NCI-H2029 treated with DMSO at 0.1 percent for 48 hours (cell line): ENCODE measurements at places on chromosomes 2 and 18.

DNA sequence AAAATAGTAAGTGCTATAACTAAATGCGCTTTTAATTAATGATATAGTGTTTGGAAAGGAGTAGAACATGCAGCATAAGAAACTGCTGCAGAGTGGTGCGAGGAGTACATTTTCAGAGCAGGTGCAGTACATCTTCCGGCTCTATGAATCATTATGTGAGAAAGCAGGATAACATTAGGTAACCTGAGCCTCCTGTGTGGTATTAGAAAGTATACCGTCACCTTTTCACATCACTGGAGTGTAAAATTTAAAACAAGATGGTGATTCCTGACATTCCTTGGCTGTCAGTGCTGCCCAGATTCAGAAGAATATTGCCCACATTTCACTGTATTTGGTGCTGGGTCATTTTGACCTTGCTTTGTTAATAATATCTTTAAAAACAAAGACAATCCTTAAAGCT, 7.8 kb upstream of the DYNC2LI1 start:
- no peak for DNase-seq

DNA sequence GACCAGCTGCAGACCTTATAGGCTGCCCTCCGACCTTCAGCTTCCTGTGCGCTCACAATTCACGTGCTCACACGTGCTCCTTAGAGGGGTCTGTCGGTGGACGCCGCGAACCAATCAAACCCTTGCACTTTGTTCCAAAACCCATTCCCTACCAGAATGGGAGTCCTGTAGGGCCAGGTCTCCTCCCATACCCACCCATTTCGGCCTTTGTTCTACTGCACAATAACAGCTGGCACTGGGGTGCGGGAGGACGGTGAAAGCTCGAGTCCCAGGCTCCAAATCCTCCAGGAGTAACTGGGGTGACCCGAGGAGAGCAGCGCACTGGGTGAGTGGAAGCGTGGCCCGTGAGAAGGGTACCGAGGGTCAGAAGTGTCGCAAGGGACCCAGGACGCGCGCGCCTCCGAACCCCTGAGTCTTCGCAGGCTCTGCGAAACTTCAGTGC, 13.0 kb downstream of the SIX3 start:
- no peak for DNase-seq

DNA sequence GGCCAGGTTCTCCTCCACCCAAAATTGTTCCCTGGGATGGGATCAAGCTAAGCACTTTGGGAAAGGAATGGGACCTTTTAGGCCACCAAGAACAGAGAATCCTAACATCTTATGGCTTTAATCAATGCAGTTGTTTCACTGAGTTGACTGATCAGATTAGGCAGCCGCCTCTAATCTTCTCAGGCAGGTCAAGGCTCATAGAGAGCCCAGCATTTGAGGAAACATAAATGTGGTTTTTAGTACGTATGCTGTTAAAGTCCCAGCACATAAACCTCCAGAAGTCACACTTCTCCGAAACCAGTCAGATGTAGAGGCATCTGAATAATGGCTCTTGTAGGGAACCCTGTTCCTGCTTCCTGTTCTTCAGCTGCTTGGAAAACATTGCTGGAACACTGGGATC, 99.5 kb upstream of the RMDN2 start:
- DNase-seq: no peak

- DNase-seq: no peak
These were observed 458.3 kb upstream of the CELF4 start for GRCh38 chr18:38023871-38024270.

DNA sequence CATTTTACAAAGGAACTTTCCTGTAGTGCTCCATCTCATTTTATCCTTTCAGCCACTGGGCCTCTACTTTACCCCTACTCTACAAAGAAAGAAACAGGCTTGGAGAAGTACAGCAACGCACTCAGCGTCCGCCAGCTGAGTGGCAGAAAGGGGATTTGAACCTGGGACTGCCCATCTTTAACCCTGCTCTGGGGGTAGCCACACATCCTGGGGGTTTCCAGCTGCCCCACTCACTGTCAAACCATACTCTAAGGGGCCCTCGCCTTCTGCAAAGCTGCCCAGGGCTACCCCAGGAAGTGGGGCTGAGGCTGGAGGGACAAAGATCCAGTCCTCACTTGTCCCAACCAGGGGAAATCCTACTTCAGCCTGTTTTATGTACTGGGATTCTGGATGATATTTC, 17.9 kb downstream of the HS1BP3 start:
- no peak for DNase-seq

- peak; percentile 33 for DNase-seq
These were observed 69.5 kb downstream of the ANTXR1 start for GRCh38 chr2:69082430-69082997.

- no peak for DNase-seq
These were observed 37.6 kb downstream of the SFXN5 start for GRCh38 chr2:73033766-73034381.

DNA sequence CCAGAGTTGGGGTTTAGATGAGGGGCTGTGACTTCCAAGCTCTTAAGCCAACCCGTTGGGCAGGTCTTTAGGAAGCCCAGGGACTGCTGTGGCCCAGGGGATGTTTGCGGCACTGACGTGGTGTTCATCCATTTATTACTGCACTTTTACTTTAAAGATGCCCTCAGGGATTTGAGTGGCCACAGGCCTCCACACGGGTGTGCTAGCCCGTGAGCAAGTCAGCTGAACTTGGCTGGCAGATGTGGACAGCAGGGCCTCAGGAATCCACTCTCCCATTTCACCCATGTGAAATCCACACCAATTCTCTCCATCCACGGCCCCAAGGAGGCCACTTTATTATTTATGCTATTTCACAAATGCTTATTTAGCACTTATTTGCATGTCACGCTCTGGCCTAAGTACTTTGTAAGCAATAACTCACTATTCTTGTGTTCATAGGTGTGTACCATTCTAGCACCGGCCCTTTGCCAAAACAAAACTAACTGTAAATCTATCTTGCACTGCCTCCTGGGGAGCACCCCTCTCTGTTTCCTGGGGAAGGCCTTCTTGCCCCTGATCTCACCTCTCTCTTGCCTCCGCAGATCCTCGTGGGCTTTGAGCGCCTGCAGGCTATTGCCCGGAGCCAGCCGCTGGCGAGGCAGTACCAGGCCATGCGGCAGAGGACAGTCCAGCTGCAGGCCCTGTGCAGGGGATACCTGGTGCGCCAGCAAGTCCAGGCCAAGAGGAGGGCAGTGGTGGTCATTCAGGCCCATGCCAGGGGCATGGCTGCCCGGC, 39.1 kb upstream of the GPR17 start:
- no peak for DNase-seq

DNA sequence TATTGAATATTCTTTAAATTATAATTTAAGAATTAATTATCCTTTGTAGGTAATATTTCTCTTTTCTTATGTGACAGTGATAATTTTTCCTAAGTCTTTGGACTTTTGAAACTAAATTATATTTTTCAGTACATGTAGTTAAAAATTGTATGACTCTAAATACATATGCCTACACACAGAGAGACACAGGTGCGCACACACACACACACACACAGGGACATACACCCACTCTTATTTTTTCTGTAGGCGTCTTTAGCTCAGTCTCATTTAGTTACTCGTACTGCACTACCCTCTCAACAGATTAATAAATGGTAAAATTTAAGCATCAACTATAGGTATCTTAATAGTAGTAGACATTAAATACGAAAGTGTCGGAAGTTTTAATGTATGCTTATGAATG, 56.1 kb downstream of the ZNF236 start:
- no peak for DNase-seq

DNA sequence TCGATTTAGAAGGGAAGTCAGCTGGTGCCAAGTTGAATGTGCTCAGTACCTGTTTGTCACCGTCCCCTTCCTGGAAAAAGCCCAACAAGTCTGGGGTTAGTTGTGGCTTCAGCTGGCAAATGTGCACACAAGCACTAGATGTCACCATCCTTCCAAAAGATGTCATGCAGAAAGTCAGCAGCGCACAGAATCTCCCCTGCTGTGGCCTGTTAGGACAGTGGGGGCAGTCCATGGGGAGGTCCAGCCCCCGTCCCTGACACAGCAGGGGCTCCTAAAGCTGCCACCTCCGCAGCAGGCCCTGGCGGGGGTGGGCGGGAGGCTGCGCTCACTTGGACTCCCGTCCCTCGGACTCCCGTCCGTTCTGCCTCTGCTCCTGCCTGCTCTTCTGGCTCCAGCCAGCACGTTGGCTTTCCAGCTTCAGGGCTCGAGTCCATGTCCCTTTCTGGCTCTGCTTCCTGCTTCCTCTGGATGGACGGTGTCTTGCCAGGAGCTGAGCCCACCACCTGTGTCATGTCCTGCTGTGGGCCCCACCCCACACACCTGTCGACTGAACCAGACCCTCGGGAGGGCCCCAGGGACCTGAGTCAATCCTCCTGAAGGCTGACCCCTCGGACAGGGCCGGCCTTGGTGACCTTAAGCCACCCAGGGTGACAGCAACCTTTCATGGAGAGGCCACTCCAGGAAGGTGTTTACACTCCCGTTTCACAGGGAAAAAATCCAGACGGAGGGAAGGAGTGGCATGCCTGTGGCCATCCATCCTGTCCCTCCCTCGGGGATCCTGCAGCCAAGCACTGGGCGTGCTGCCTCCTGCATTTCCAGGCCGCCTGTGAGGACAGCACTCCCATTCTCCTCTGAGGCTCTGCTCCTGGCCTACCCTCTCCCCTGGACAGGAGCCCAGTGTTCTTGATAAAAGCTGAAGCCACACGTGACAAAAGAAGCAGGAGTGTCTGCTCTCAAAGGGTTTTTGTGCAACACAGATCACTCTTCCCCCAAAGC, 8.5 kb downstream of the RAB17 start:
- peak; percentile 86 for DNase-seq

DNA sequence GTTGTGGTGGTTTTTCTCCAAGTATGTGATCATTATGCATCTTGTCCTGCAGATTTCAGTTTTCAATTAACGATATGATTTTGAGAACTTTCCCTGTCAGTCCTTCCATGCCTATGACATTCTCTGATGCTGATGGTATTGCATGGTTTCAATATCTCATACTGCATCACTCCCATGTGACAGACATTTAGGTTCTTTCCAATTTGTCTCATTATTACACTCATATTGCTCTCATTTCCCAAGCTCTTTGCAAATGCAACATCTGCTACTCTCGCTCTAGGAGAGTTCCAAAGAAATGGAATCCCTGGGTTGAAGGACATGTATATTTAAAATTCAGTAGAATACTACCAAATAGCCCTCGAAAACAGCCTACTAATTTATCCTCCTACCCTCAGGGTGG, 125.5 kb downstream of the MARCHF4 start:
- DNase-seq: no peak

- peak; percentile 53 for DNase-seq
These were observed 81.7 kb upstream of the REV1 start for GRCh38 chr2:99571533-99571932.

DNA sequence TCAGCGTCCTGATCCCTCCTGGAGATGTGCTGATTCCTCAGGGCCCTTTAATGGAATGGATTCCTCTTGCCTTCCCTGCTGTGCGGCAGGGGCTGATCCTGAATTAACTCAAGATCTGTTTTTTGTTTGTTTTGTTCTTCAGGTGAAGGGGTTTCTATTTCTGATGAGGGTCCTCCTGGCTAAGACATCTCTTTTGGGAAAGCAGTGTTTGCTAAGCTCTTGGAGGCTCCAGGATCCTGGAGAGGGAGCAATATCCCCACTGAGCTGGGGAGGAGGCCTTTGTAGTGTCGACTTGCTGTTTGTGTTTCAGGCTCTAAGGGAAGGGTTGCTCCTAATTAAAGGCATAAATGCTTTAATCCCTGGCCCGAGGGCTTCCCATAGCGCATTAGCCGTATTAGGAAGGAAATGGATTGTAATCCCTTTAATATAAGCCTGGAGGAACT, 65.3 kb upstream of the FOXI3 start:
- DNase-seq: peak; percentile 3

DNA sequence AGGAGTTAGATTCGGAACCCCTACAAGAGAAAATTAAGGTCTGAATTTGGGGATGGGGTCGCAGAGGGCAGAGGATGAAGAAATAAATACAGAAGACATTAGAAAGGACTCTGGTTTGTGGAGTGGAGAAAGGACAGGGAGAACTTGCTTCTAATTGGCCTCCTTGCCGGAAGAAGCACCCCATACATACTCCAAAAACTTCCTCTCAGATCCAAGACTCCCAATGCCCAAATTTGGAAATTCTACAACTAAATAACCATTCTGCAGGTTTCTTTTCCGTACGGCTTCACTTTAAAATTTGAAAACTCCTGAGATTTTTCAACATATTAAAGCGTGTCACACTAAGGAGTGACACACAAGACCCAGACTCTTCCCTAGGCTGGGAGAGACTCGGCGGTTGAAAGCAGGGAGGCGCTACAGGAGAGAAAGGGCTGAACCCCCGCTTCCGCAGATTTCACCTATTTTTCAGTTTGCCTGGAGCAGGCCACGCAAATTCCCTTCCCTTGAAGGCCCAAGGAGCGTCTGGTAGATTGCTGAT, 478 bp downstream of the CLHC1 start:
- DNase-seq: no peak

DNA sequence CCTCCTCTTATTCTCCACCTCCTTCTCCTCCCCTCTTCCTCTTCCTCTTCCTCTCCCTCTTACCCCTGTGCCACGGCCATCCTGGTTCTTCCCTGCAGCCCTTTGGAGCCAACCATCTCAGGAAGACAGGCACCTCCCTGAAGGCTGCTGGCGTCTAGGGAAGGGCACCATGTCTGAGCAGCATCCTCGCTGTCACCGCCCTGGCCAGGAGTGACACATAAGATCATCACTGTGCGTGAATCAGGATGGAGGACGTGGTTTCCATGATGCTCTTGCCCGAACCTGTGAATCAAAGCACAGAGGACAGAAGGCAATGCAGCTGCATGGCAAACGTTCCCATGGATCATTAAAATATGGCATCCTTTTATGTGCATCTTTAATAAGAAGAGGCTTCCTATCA, 236.0 kb downstream of the SH3BP4 start:
- no peak for DNase-seq

GRCh38 chr2:183222751-183223150, 98.5 kb downstream of the NUP35 start:
- DNase-seq: no peak

DNA sequence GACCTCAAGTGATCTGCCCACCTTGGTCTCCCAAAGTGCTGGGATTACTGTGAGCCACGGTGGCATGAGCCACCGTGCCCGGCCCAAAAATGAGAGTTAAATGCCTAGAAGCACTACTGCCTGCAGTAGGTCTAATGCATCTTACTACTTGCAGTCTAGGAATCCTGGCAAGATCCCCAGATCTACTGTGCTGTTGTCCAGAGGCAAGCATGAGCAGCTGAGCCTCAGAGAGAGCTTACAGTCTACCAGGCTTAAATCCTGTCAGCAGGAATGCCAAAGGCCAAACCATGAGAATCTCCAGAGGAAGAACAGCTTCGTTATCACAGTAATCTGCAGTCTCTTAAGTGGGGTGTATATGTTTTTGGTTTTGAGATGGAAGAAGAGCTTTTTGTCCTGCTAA, 54.4 kb downstream of the XRCC5 start:
- DNase-seq: no peak
